ENCODE measurements at places on chromosomes 3 and 15.

- DNase-seq = no peak
These were observed 9.2 kb downstream of the ALPK3 start for GRCh38 chr15:84826369-84826823.

- DNase-seq = no peak
These were observed 147.4 kb upstream of the SMAD3 start for GRCh38 chr15:66917904-66918448.

DNA sequence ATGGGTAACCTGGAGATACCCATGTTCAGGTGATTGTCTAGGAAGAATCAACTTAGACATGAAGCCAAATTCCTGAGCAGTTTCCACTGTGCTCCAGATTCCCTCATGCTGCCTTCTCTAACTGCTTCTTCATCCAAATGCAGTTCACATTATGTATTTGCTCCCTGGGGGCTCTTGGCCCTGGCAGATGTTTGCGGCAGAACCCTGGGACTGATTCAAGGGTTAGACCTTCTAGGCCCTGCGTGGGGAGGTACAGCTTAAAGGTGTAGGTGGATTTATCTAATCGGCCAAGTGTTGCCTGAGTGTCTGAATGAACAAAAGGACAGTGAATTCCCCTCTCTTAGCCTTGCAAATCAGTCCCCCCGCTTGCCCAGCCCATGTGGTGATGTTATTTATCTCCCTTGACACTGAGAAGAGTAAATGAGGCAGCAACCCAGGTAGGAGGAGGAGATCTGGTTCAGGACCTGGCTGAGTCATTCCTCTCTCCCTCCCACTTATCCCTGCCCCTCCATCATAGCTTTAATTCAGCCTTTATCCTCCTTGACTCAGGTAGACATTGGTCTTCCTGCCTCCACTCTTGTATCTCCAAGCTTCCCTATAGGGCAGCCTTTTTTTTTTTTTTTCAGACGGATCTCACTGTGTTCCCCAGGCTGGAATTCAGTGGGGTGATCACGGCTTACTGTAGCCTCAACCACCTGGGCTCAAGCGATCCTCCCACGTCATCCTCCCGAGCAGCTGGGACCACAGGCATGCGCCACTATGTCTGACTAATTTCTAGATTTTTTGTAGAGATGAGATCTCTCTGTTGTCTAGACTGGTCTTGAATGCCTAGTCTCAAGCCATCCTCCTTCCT, 54.8 kb downstream of the MAGEF1 start:
- DNase-seq = no peak

- DNase-seq = no peak
These were observed 6.3 kb upstream of the UBE2Q2 start for GRCh38 chr15:75836959-75837334.

DNA sequence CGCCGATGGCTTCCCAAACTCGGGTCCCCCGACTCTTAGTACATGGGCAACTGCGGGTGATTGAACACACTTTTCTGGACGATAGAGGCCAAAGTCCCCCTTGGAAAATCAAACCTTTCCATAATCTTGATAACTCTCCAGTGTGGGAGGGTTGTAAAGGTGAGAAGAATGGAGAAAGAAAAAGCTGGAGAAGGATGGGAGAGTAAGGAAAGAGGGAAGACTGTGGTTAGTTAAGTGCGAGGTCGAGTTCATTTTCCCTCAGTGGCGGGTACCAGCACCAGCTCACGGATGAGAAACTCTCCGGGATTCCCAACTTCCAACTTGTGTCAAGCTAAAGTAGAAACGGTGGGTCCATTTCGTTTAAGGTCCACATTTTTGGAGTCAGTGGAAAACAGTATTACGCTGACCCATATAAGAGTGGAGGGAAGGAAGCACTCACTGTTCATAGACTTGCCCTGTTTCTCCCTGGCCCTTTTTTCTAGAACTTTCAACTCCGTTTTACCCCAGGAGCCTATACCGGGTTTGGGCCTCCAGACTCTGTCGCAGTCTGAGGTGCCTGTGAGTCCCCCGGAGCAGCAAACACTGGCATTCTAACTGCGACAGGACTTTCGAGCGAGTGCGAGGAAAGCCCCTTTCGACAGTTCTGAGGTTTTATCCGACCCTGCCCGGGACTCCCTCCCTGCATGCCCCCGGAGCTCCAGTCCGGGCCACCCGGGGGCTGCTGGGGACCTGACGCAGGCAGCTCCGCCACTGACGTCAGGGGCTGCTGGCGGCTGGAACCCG, 14.8 kb downstream of the ZIC1 start:
- no peak for DNase-seq

- DNase-seq = no peak
These were observed 588.8 kb upstream of the GOLIM4 start for GRCh38 chr3:168684519-168684918.

DNA sequence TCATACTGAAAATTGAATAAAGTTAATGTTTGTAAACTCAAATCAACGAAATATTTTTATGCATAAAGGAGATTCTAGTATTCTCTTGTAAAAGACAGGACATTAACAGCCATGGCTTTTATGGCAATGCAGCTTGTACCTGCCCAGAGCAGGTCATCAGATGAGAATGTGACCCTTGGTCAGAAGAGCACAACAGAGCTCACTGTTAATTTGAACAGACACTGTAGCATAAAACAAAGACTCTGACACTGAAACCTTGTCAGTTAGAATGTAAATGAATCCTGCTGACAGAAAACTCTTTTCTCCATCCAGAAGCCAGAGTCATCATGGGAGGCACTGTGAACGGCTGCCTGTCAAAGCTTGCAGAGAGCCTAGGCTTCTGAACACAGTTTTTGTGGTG, 410.6 kb downstream of the RAP2B start:
- no peak for DNase-seq

- no peak for DNase-seq
These were observed 18.7 kb upstream of the PDE8A start for GRCh38 chr15:84962955-84963354.

DNA sequence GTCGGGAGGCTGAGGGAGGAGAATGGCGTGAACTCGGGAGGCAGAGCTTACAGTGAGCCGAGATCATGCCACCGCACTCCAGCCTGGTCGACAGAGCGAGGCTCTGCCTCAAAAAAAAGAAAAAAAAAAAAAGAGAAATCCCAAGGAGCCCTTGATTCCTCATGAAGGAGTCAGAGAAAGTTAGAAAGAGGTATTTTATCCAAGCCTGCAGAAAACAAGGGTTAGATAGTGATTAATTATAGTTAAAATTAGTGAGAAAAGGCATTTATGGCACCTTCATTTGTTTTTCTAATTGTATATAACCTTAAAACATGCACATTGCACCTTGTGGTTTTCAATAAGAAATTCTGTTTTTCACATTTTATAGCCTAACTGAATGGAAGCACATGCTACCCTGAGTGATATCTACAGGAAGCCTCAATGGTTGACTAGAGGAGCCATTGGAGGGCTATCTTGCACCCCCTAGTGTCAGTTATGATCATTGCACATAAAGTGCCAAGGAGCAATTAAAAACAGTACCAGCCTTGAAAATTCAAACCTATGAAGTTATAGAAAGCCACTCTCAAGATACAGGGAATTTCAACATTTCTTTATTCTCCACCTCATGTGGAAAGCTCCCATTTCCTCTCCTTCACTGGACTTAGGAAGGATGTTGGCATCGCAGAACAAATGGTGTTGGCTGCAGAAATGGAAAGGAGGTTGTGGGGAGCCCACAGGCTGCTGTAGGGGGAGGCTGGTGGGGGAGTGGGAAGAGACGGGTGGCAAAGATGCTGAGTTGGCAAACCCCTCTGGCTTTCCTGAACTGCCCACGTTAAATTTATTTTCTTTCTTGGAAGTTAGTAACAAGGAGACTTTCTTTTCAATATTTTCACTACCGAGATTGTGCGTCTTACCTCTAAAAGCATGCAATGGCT, 48.5 kb downstream of the ITGA11 start:
- DNase-seq = peak; percentile 20

- no peak for DNase-seq
These were observed 195.2 kb upstream of the MME start for GRCh38 chr3:154884952-154885351.

DNA sequence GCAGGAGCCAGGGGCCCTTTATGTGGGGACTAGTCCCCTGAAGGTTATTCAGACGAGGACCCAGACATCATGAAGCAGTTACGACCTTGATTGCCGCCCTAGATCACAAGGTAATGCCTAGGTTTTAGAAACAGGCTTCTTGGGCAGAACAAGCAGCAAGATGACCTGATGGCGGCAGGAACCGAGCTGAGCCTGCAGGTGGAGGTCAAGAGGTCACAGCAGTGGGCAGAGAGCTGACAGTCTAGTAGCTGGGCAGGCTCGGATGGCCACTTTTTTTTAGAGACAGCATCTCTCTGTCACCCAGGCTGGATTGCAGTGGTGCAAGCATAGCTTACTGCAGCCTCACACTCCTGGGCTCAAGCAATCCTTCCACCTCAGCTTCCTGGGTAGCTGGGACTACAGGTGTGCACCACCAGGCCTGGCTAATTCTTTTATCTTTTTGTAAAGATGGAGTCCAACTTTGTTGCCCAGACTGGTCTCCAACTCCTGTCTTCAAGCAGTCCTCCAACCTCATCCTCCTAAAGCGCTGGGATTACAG, 83.5 kb upstream of the ABHD17C start:
- no peak for DNase-seq

DNA sequence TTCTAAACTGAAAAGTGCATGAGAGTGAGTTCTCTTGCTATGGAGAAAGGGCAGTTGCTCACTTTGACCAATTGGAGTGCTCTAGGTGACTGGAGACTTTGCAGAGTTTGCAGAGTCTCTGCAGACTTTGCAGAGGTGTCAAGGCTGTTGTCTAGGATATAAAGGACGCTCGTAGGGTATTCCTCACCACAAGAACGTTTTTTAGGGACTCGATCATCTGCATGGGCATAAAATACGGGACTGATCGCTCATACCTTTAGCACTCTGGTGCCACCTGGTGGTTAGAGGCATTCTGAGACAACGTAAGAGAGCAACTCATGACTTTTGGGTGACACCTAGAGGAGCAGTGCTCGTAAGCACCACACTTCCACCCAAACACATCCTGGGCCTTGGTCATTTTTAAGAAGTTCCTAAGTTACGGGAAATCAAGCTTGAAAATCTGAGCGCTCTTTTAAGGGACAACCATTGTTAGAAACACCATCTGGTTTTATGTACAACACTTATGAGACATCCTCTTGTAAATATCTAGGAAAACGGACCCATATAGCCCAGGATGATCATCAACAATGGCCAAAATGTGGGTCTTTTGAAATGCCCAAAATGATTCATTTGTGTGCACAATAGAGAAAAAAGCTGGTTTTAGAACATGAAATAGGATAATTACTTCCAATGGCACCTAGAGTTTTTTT, 51.6 kb upstream of the XCR1 start:
- DNase-seq = peak; percentile 77

DNA sequence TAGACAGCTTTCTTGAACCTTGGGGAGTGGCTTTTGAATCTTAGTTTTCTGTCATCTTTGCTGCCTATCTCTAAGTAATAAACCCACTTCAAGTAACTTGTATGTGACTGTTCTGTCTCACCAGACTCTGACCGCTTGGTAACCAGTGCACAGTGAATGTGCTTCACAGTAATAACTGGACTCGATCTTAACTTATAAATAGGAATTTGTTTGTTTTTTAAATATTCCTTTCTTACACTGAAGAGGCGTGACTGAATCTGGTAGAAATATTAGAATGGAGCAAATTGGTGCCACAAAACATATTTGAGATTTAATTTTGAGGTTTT, 318.0 kb downstream of the GBE1 start:
- no peak for DNase-seq

DNA sequence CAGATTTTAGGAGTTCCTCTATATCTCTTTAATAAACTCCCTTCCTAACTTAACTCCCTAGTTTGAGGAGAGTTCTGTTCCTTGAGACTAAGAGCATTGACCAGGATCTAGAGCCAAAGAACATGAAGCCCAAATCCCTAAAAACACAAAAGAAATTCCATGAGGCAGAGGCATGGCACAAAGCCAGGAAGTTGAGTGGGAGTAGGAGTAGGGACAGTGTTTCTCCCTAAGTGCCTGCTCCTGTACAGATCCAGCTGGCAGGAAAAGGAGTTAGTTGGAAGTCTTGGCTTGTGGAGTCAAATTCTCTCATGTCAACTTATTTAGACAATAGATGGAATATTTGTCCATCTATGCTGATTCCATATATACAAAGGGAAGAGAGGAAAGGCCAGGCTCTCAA, 11.4 kb downstream of the ACTC1 start:
- DNase-seq = no peak

DNA sequence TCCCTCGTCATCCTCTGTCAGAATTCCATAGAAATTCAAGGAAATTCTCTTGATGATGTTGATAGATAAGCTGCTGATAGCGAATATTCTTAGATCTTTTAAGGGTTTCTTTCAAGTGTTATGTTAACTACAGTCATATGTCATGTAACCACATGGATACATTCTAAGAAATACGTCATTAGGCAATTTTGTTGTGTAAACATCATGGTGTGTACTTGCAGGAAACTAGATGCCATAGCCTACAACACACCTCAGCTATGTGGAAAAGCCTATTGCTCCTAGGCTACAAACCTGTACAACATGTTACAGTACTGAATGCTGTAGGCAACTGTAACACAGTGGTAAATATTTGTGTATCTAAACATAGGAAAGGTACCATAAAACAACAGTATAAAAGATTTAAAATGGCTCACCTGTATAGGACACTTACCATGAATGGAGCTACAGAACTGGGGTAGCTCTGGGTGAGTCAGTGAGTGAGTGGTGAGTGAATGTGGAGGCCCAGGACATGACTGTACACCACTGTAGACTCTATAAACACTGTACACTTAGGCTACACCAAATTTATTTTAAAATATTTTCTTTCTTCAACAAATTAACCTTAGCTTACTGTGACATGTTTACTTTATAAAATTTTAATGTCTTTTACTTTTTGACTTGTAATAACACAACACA, 34.6 kb downstream of the GLDN start:
- no peak for DNase-seq

DNA sequence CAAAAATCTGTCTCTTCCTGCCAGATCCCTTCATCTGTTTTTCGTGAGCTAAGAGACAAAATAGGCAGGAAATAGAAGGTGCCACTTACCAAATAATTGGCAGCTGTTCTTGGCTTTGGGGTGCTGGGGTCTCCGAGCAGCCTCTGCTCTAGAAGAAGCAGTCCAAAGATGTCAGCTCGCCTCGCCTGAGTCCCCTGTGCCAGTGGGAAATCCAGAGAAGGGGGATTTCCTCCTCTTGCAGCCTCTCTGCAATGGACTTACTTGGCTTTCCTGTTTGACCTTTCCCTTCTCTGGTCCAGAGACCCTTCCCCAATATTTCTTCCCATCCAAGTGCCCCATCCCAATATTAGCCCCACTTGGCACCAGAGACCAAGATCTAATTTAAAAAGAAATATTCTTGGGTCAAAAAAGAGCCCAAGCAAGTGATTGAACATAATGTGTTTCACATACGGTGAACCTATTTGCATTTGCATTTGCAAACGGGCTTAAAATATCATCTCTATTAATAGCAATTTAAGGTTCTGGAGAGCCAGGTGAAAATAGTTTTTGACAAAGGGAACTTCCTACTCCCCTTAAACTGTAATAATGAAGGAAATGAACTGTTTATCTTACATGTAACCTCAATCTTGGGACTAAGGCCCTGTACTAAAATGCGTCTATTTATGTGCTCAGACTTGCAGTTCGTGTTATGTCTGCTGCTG, 23.2 kb downstream of the CD86 start:
- DNase-seq = no peak
